ENCODE measurements at places on chromosomes 4 and X. TPM values are rescaled to one million over a fixed set of nuclear protein-coding genes. Genes with fewer than 3 reads are reported as not detected.

The C4orf46 gene
- polyA plus RNA-seq: 13.3 TPM

The ENPP6 gene
- not detected for polyA plus RNA-seq

The AFM gene
- not detected for polyA plus RNA-seq

The LRIT3 gene
- polyA plus RNA-seq: not detected

The ADH1C gene
- not detected for polyA plus RNA-seq

The PDGFC gene
- 26.5 TPM for polyA plus RNA-seq

The HTR2C gene
- polyA plus RNA-seq: not detected

All from GM23248 (cell line).